DMS 273 treated with DMSO at 0.1 percent for 48 hours (cell line): ENCODE measurements at places on chromosomes 7 and 10.

GRCh38 chr7:115004121-115004520 lies 82.2 kb downstream of the MDFIC start:
- DNase-seq: no peak

DNA sequence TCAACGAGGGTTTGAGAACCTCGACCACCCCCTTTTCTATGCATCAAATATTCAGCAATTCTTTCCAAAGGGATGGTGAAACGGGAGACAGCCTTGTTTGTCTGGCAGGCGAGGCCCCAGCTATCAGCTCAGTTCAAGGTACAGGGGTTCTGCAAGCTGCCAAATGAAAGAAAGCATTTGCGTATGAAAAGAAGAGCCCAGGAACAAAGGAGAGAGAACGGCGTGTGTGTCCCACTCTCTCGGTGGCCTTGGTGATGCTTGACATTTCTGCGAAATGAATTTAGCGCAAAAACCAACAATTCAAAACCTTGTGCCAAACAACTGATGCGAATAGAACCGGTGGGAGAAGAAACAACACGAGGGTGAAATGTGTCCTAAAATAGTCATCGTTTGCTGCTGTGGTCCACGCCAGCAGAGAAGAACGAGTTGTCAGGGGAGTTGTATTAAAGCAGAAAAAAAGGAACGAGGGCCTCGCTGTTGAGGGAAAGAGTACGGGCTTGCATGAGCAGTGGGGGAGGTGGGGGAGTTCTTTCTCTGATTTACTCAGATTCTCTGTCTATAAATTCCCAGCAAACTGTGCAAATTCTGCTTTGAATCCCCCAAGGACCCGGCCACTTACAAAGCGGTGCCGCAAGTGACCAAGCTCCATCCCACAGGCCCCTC lies 97.7 kb downstream of the TMEM130 start:
- peak; percentile 30 for DNase-seq

GRCh38 chr10:70324339-70324861 lies 40.6 kb upstream of the NPFFR1 start:
- peak; percentile 5 for DNase-seq

- DNase-seq: no peak
These were observed 14.4 kb upstream of the SH2B2 start for GRCh38 chr7:102272075-102272916.

GRCh38 chr7:83410989-83411591 lies 237.8 kb downstream of the SEMA3E start:
- DNase-seq: peak; percentile 44

GRCh38 chr7:151924001-151924400 lies 32.2 kb upstream of the GALNTL5 start:
- no peak for DNase-seq
